CD4-positive, alpha-beta memory T cell (primary cell): ENCODE measurements at places on chromosomes 3 and 15. TPM values are rescaled to one million over a fixed set of nuclear protein-coding genes. Genes with fewer than 3 reads are reported as not detected.

Gene PRR23A
- polyA plus RNA-seq, result not detected

Gene SLC27A2
- 0.93 TPM for polyA plus RNA-seq

Gene RAB43
- polyA plus RNA-seq, result 16.2 TPM

Gene ATP13A4
- 0.25 TPM for polyA plus RNA-seq

Gene MGLL
- polyA plus RNA-seq, result 2.2 TPM

Gene IL5RA
- 0.58 TPM for polyA plus RNA-seq

Gene PRSS50
- not detected for polyA plus RNA-seq

Gene LINGO1
- not detected for polyA plus RNA-seq

Gene RBP2
- polyA plus RNA-seq, result not detected

Gene STRIT1
- not detected for polyA plus RNA-seq

Gene GAP43
- polyA plus RNA-seq, result not detected

Gene CYFIP1
- 10.8 TPM for polyA plus RNA-seq

Gene CLDN18
- not detected for polyA plus RNA-seq

Gene ERC2
- polyA plus RNA-seq, result not detected

Gene SATB1
- polyA plus RNA-seq, result 101 TPM

Gene TP53BP1
- polyA plus RNA-seq, result 10.5 TPM

Gene ARHGAP11A
- 5.6 TPM for polyA plus RNA-seq

Gene ASB14
- 0.11 TPM for polyA plus RNA-seq

Gene MRPL3
- polyA plus RNA-seq, result 82.5 TPM

Gene STRA6
- not detected for polyA plus RNA-seq

Gene UCN2
- not detected for polyA plus RNA-seq

Gene RLBP1
- polyA plus RNA-seq, result not detected

Gene IGSF11
- polyA plus RNA-seq, result not detected

Gene AMT
- polyA plus RNA-seq, result 0.15 TPM

Gene SLC2A2
- polyA plus RNA-seq, result not detected

Gene TMEM207
- polyA plus RNA-seq, result not detected

Gene PLSCR2
- polyA plus RNA-seq, result 0.20 TPM

Gene CKMT1A
- not detected for polyA plus RNA-seq

Gene DNAH12
- not detected for polyA plus RNA-seq

Gene GOLGA8O
- polyA plus RNA-seq, result not detected

Gene ELP6
- polyA plus RNA-seq, result 37.1 TPM

Gene VGLL3
- polyA plus RNA-seq, result not detected

Gene KBTBD13
- polyA plus RNA-seq, result not detected

Gene FBXW12
- polyA plus RNA-seq, result not detected

Gene NTRK3
- not detected for polyA plus RNA-seq

Gene SLC24A5
- not detected for polyA plus RNA-seq
